Heart right ventricle (tissue), 16 donors: ENCODE measurements at places on chromosomes 11 and 22. TPM values are rescaled to one million over a fixed set of nuclear protein-coding genes. Genes with fewer than 3 reads are reported as not detected.

OR51B5 gene
- total RNA-seq, result not detected

DDX25 gene
- not detected for total RNA-seq

HTR3A gene
- total RNA-seq, result not detected

SUSD2 gene
- total RNA-seq, result 0.79 TPM

CARD16 gene
- total RNA-seq, result 8.7 TPM

KBTBD4 gene
- 21.0 TPM for total RNA-seq

C1QTNF5 gene
- 20.5 TPM for total RNA-seq

HBD gene
- total RNA-seq, result not detected

HORMAD2 gene
- not detected for total RNA-seq

MIOX gene
- total RNA-seq, result not detected

TMEM191B gene
- total RNA-seq, result not detected

ISX gene
- not detected for total RNA-seq

KCNJ11 gene
- 15.9 TPM for total RNA-seq

GRK3 gene
- total RNA-seq, result 5.9 TPM

PIK3C2A gene
- 31.6 TPM for total RNA-seq

OSM gene
- total RNA-seq, result 0.31 TPM

TBX10 gene
- total RNA-seq, result 0.44 TPM

PRG3 gene
- not detected for total RNA-seq

OR51I2 gene
- total RNA-seq, result not detected

MYH9 gene
- 195 TPM for total RNA-seq
